ENCODE measurements at places on chromosomes 7 and 10. TPM values are rescaled to one million over a fixed set of nuclear protein-coding genes. Genes with fewer than 3 reads are reported as not detected.

AGAP4 gene
- total RNA-seq, result 2.1 TPM

LRRD1 gene
- total RNA-seq, result under 0.01 TPM

TRPV5 gene
- not detected for total RNA-seq

GBX1 gene
- total RNA-seq, result not detected

SSBP1 gene
- 130 TPM for total RNA-seq

ERCC6 gene
- total RNA-seq, result 7.3 TPM

UCMA gene
- total RNA-seq, result not detected

SNX10 gene
- 6.2 TPM for total RNA-seq

ACTR3C gene
- total RNA-seq, result 5.4 TPM

PRLHR gene
- total RNA-seq, result not detected

PIK3AP1 gene
- total RNA-seq, result 0.13 TPM

RRP12 gene
- total RNA-seq, result 19.6 TPM

ZNF365 gene
- 0.25 TPM for total RNA-seq

FAM25G gene
- not detected for total RNA-seq

MAGI2 gene
- total RNA-seq, result 0.81 TPM

All from bladder microvascular endothelial cell (primary cell).